Activated CD4-positive, alpha-beta T cell treated with anti-CD3 and anti-CD28 coated beads, Interleukin-2, amount 50 U/mL, for 16 hours (primary cell): ENCODE measurements at places on chromosomes 3 and 15.
A peak's percentile ranks its signal among the peaks of the same experiment; 100 is the strongest.

- peak; percentile 54 for DNase-seq
Measured at GRCh38 chr3:48268936-48269561, 28.1 kb downstream of the ZNF589 start.

DNA sequence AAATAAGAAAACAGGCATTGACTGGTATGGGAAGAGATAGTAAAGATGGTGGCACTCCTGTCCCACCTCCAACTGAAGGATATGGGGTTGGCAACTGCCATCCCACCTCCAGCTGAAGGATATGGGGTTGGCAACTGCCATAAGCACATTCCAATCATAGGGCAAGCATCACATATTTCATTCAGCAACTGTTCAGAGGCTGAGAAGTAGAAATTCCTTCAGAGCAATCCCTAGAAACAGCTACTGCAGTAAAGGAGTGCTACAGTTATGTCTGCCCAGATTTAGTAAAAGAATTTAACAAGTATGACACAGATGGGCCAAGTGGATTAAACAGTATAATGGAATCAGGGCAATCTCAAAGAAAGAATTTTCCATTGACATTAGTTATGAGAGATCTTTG is 156.8 kb downstream of the IMPG2 start:
- DNase-seq: no peak

- DNase-seq: no peak
Measured at GRCh38 chr3:30282154-30282696, 324.2 kb upstream of the TGFBR2 start.

DNA sequence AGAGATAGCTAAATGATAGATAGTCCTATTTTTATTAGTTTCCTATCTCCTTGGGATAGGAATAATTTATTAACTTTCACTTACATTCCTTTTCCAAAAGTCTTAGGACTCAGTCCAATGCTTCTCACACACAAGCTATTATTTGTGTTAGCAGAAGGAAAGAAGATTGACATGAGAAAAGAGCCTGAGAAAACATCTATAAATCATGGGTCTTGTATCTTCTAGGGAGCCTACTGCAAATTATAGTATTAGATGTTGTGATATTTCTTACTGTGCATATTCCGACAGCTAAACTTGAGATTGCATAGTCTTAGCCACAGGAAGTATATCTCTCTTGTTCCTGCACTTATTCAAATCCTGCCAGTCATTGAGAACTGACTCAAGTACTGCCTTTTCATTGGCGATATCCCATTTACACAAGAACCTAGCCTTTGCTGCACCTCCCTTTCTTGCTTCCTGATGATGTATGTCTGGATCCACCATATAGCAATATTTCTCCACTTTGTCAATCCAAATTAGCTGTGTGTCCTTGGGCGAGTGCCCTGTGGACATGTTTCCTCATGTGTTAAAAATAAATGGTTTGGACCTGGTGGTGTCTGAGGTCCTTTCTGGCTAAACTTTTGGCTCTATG is 245.1 kb upstream of the LMCD1 start:
- DNase-seq: no peak

DNA sequence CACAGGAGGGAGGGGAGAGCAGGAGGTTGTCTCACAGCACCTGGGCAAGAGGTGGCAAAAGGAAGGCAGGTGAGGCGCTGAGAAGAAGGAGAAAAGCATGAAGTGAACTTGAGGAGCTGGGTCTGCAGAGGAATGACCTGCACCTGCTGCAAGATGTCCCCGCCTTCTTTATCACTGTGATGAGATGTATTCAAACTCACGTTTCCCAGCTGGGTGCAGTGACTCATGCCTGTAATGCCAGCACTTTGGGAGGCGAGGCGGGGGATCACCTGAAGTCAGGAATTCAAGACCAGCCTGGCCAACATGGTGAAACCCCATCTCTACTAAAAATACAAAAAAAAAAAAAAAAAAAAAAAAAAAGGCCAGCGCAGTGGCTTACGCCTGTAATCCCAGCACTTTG is 22.2 kb upstream of the ZNF710 start:
- no peak for DNase-seq

DNA sequence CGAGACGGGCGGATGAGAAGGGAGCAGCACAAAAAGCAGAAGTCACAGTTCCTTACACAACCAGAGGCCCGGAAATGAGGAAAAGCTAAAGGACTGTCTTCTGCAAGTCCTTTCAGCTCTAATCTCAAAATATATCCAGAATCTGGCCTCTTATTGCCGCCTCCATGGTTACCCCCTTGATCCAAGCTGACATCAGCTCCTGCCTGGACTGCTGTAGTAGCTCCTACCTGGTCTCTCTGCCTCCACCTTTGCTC is 324.0 kb upstream of the ROPN1 start:
- DNase-seq: no peak

GRCh38 chr3:56862352-56863062 is 60.8 kb upstream of the ARHGEF3 start:
- peak; percentile 77 for DNase-seq

DNA sequence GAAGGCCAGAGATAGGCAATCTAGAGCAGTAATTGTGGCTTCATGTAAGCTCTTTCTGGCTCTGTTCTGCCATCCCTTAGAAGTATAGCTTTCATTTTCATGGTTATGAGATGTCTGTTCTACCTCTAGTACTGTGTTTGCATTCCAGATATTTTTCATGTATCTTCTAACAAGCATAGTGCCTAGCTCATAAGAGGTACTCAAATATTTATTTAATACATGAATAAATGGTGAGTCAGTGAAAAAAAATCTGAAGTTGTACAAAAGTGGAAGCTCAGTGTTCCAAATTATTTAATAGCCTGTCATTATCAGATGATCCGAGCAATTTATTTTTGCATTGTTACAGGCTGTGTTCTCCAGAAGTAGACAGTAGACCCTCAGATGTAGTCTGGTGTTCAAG is 64.3 kb downstream of the OXSM start:
- DNase-seq: no peak

DNA sequence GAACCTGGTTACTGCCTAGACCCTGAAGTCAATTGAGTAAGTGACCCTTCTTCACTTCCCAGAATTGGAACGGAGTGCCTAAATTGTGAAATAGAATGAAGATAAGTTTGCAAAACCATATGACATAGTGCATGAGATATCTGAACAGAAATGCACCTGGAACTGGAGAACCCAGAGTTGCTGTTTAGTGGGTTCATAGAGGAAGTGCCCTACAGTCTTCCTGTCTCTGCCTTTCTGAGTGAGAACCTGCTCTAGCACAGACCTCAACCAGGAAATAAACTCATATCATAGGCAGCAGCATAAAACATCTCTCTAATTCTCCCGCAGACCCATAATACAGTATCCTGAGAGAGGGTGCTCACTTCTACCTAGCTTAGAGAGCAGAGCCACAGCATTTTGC is 82.9 kb downstream of the EOMES start:
- DNase-seq: peak; percentile 71

GRCh38 chr15:50764461-50765194 is 878 bp downstream of the SPPL2A start:
- DNase-seq: peak; percentile 65

- DNase-seq: no peak
Measured at GRCh38 chr3:168053115-168053514, 42.6 kb downstream of the GOLIM4 start.

DNA sequence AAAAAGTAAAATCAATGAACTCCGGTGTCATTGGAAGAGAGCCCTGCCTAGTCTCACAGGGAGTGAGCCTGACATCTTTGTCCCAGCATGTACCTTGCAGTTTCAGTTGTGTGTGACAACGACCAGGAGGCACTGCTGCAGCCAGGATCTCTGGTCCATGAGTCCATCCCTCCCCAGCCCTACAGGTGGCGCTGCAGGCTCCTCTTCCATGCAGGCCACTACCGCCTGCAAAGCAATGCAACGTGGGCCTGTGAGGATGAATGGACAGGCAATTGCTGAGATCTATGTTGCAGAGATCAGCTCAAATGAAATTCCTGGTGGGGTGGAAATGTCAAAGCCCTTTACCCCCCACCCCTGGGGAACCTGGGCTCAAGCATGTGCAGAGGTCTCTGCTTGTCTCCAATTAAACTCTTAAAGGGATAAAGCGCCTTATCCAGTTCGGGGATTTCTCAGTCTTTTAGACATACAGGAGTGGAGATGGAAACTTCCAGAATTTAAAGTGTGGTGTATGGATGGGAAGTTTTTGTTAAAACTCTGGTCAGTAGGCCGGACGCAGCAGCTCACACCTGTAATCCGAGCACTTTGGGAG is 35.8 kb downstream of the TKT start:
- DNase-seq: peak; percentile 87

DNA sequence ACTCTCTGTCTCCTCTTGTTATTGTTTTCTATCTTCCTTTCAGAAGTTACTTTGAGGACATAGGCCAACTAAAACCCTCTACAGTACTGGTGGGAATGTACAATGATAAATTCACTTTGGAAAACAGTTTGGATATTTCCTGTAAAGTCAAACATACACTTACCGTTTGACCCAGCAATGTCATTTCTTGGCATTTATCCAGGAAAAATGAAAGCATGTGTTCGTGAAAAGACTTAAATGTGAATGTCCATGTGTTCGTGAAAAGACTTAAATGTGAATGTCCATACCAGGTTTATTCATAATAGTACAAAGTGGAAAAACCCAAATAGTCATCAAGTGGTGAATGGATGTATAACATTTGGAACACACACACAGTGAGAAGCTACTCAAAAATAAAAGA is 361.5 kb upstream of the DPH6 start:
- no peak for DNase-seq

GRCh38 chr3:183922421-183922820 is 37.7 kb upstream of the PARL start:
- no peak for DNase-seq

DNA sequence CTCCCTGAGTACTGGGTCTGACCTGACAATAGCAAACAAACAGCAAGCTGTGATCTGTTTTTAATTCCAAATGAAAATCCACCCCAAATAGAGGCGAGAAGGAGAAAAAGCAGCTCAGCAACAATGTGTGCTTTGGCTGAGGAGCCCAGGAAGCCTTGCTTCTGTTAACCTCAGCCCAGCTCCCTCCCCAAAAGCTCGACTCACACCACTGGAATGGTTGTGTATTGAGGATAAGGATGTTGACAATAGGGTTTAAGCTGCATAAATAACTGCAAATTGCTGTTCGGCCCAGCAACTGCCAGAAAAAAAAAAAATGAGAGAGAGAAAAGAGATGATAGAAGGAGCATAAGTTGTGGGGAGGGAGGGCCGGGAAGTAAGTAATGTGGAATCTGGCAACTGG is 104.0 kb upstream of the TBC1D5 start:
- DNase-seq: no peak

- no peak for DNase-seq
Measured at GRCh38 chr3:29486096-29486495, 205.2 kb downstream of the RBMS3 start.

DNA sequence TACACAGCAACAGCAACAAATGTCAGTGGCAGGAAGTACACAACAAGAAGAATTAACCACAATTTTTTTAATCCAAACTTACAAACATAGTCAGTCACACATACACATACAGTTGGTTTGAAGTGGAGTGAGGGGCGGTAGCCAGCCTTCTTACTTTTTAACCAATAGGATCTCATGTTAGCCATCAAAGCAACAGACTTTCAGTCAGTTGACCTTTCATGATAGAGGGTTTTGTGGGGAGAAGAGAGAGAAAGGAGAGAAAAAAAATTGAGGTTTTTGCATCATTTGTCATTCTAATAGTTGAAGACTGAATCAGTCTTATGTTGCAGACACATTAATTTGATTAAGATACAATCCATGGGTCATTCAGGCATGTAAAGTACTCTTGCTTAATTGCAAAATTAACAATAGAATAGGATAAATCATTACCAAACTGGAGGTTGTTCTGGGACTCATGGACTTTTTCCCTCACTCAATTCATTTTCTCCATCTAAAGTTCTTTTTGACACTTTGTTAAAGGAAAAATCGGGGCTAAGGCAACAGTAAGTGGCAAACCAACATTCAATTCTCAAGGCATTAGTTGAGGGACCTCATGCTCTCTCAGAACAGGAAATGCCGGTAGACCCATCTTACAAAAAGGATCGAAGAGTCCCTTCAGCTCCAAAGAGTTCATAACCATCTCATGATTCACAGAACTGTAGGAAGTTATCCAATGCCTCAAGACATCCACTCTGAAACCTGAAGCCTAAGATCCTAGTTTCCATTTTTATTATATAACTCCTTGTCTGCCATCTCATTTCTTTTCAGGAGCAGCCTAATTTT is 159.5 kb upstream of the LPP start:
- DNase-seq: no peak

GRCh38 chr3:188469228-188469885 is 315.4 kb downstream of the LPP start:
- no peak for DNase-seq

DNA sequence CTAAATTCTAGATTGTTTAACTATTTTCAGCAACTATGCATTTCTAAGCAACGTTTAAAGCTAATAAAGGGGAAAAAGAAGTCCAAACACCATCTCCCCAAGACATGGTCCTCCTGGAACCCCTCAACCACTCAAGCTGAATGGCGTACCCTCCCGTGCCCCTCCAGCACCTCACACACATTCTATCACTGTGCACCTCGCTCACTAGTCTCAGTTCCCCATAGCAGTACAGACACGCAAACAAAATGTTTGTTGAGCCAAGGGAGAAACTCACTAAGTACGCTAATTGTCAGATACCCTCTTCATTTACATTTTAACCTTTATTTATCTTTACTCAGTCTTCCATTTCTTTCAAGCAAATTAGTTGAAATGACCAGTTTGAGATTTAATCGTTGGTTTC is 48.8 kb downstream of the ACAP2 start:
- DNase-seq: no peak

GRCh38 chr15:91942720-91943394 is 89.3 kb downstream of the SLCO3A1 start:
- DNase-seq: peak; percentile 71
